Dermis microvascular lymphatic vessel endothelial cell (primary cell): ENCODE measurements at places on chromosomes 5 and 9.

DNA sequence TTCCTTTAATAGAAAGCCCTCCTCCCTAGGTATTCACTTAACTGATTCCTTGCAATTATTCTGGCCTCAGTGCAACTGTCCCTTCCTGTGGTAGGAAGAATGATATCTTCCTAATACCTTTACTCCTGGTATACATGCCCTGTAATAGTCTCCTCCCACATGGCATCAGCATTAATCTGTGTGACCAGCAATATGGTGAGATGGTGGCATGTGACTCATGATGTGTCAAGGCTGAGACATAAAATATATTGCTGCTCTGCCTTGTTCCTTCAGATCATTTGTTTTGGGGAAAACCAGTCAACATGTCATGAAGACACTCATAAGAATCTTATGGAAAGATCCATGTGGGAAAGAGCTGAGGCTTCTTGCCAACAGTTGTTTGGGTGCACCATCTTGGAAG lies 149.1 kb upstream of the TRPM3 start:
- DNase-seq, result no peak

DNA sequence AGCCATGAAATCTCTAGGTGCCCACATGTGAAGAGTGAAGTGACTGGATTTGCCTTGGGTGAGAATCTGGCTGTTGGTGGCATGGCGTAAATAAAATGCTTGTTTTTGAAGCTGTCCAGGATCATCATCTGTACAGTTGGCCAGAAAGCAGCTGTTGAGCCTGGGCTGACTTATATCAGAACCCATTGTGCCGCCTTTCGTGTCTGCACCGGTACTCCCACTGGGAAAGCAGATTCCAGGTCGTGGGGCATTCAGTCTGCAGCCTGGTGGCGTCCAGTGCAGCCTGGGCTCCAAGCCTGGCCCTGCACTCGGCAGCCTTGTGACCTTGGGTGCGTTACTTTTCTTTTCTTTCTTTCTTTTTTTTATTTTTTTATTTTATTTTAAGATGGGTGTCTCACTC lies 27.8 kb downstream of the PRRC2B start:
- DNase-seq, result no peak

DNA sequence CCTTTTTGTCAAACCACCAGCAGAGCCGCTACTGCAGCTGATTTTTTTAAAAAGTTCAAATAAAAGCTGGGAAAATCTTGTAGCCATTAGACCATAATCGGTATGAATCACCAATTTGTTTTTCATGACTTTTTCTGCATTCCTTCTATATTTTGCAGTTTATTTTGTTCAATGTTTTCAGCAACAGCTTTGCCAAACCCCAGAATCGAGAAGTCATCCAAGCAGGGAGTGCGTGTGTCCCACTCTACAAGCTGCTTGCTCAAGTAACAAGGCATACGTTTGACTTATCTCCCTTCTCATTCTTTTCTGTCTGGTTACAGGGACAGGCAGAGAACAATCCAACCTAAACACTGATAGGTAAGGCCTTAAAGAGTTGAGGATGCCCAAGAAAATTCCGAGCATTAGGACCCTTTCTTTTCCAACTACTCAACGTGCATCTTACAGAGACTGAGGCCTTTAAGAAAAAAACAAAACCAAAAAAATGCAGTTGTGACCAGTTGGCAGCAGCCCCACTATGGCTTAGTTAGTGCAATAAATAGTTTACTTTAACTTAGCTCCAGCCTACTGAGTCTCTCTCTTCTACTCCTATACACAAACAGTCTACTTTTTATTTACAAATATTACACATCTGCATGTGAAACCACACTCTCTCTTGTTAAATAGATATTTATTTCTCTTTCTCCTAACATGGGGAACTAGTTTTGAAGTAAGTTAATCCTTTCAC lies 134.7 kb upstream of the SLIT3 start:
- no peak for DNase-seq

GRCh38 chr5:122999947-123000563 lies 36.5 kb downstream of the PPIC start:
- peak; percentile 62 for DNase-seq

DNA sequence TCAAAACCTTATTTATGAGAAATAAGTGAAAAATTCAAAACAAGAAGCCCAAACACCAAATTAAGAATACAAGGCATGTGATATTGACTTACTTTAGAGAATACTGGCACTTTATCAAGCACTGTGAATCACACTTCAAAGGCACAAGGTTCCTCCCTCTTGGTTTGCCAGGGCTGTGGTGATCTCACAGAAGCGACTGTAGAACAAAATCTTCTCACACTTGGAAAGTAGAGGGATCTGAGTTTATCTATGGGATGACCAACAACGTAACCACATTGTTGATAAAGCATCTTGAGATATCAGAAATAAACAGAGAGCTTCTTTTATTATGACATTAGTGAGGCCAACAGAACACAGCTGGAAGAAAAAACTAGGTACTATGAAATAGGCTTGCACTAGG lies 295.9 kb downstream of the NFIB start:
- DNase-seq, result peak; percentile 66
